ENCODE measurements at places on chromosomes 12 and 14. TPM values are rescaled to one million over a fixed set of nuclear protein-coding genes. Genes with fewer than 3 reads are reported as not detected.

GRCh38 chr12:131635491-131636122 is 75.3 kb upstream of the SFSWAP start:
- no peak for DNase-seq

- no peak for DNase-seq
Observed at GRCh38 chr14:45051180-45051579, 32.7 kb upstream of the PRPF39 start.

DNA sequence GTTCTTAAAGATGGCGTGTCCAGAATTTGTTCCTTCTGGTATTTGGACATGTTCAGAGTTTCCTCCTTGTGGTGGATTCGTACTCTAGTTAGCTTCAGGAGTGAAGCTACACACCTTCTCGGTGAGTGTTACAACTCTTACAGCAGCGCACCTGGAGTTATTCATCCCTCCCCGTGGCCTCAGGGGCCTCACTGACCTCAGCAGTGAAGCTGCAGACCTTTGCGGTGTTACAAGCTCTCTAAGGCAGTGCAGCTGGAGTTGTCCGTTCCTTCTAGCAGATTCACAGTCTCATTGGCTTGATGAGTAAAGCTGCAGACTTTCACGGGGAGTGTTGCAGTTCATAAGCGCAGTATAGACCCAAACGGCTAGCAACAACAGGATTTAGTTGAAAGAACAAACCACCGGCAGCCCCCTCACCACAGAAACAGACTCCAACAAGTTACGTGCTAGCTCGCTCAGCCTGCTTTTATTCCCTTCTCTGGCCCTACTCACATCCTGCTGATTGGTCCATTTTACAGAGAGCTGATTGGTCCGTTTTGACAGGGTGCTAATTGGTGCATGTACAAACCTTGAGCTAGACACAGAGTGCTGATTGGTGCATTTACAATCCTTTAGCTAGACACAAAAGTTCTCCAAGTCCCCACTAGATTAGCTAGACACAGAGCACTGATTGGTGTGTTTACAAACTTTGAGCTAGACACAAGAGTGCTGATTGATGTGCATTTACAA is 4.5 kb upstream of the CDKN3 start:
- no peak for DNase-seq

DNA sequence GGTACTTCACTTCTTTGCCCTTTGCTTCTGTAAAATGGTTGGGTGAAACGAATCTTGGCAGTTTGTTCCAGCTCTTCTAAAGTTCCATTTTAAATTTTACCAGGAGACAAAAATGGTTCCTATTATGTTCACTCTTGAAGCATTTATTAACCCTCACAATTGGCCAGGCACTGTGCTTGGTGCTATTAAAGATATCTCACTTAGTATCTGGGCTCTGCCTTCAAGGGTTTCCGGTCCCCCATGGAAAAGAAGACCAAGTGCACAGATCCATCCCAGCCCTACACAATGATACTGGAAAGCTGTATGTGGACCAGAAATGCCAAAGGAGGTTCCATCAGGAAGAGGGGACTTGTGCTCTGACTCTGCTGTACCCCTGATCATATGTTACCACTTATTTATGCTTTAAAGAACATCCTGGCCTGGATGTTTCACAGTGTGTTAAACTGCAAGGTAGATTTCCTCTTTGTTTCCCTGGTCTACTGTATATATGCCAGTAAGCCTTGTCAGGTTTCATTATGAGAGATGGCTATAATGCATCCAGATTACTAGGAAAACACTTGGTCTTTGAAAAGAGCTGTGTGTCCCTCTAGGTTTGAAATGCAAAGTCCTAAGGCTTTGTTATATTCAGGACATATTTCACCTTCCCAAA is 154.8 kb downstream of the PRKCH start:
- DNase-seq: no peak

- DNase-seq: peak; percentile 52
Observed at GRCh38 chr14:31228533-31228932, 20.9 kb upstream of the HECTD1 start.

- no peak for DNase-seq
Observed at GRCh38 chr14:78488938-78489337, 318.8 kb downstream of the NRXN3 start.

DNA sequence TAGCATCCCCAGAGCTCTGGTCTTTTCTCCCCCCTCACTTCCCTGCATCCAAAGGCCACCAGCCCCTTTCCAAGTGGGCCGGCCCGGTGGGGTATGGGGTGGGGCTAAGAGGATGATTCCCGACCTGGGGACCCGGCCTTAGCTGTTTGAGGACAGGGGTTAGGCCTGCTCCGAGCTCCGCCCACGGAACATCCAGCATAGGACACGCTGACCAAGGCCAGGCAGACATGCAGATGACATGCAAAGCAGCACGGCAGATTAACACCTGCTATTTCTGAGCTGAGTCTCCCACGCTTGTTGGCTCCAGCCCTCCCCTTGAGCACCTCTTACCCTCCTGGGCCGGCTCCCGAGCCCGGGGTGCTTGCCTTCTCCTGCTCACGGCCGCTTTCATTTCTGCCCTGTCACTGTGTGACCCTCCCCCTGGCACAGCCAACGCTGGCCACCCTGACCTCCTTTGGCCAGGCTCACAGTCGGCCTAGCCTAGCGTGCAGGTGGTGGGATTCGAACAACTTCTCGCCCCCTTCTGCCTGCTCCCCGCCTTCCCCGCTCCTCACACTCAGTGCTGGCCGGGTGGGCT is 40.2 kb downstream of the TEAD4 start:
- no peak for DNase-seq

DNA sequence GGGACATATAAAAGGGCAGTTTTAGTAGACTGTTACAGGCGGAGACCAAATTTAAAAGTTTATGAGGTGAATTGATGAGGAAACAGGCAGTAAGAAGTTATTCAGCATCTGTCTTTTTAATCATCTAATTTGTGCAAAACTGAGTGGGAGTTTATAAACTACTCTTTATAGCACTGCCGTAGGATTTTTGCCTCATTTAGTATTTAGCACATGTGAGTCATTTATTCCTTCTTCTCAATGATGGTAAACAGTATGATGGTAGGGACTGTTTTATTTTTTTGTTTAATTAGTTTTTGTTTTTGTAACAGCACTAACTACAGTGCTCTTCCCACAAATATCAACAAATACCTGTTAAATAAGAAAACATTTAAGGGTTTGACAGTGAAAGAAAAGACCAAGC is 20.6 kb downstream of the TOGARAM1 start:
- DNase-seq: no peak

GRCh38 chr12:34051486-34051885 is 29.2 kb downstream of the ALG10 start:
- DNase-seq: no peak

DNA sequence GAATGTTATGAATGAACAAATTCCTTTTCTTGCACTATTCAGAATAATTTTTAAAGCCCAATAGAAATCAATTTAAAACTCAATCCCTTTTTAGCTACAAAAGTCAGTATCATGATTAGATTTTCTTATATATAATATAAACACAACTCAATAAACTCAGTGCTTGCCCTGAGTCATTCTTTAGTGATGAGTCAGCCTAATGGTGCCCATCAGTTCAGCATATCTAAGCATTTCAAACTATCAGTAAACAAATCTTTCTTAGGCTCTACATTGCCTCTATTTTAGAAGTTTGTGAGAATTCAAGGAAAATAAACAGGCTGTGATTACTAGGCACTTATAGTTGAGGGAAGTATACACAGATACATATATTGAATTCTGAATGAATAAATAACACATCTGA is 179.6 kb downstream of the NELL2 start:
- no peak for DNase-seq

DNA sequence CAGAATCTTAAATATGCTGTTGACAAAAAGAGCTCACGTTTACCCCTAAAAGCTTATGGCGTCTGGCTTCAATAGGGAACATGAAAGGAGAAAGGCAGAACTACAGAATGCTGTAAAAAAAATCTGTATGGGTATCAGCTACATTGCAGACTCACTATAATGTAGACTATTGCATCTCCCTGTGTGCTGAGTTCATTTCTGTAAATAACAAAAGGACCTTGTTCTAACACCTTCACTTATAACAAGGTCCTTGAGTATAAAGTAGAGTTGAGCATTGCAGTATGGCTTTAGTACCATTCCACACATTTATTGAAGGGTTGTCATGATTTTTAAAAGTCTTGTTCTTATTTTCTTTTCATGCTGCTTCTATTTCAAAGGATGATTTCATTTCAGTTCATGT is 165.3 kb downstream of the NPAS3 start:
- no peak for DNase-seq

DNA sequence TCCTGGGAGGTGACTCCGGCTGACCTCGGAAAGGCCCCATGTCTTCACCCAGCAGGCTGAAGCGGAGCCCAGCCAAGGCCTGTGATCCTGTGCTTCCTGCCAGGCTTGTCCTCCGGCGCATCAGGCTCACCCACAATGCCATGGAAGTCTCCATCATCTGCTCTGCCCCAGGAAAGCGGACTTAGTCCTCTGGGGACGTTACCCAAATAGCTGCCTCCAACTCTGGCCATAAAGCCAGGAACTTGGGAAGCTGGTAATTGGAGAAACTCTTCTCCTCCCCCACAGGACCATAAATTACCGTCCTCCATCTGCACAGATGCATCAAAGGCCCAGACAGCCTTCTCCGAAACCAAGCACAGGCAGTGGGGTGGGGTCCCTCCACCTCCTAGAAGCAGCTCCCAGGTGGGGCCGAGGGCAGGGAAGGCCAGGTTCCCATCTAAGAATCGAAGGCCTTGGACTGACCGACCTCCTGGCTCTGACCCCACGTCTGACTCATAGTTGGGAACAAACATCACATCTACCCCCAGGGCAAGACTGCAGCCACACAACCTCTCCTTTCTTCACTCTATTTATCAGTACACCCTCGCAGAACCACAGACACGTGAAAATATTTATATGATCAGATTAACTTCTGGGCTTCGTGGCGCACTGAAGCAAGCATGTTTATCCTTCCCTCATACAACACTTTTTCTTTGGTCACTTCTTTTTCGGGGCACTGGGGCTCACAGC is 56.4 kb downstream of the PITPNM2 start:
- DNase-seq: peak; percentile 18

DNA sequence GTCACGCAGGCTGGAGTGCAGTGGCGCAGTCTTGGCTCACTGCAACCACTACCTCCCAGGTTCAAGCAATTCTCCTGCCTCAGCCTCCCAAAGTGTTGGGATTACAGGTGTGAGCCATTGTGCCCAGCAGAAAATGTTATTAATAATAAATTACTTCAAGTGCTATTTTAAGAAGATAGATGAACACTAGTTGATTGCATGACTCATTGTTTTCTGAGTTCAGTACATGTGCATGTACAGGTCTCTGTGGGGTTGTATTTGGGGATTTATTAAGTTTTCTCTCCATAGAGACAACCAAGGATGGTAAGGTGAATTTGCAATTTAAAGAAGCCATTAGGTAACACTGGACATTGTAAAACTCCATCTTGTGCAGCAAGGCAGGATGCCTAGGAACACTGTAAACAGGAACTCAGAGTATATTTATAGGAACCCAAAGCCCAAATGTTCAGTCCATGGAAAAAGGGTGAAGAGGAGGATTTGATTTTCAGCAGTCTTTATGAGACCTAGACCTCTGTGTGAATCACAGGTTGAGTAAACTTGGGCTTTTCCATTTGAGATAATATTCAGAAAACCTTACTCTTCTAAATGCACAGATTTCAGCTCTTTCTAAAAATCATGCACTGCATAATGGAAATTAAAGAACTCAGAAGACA is 49.3 kb upstream of the TMPO start:
- no peak for DNase-seq

- DNase-seq: no peak
Observed at GRCh38 chr12:4271717-4272423, 1.7 kb upstream of the CCND2 start.

- DNase-seq: no peak
Observed at GRCh38 chr12:104054681-104055346, 4.8 kb upstream of the GLT8D2 start.

- DNase-seq: no peak
Observed at GRCh38 chr14:85063747-85064146, 466.2 kb upstream of the FLRT2 start.

DNA sequence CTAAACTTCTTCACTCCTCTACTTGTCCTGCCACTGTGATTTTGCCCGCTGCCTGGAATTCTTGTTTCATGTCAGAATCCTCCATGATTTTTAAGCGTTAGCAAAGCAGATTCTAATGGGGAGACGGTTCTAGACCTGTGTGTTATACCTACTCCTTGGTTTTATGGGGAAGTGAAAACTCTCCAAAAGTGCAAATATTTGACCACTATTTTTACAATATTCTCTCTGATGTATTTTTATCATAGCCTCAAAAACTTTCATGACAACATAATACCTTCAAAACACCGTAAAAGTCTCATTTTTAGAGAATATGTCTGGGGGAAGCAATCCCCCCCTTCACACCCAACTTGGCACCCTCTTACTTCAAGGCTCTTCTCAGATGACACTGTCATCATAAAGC is 12.9 kb upstream of the KRAS start:
- DNase-seq: no peak

DNA sequence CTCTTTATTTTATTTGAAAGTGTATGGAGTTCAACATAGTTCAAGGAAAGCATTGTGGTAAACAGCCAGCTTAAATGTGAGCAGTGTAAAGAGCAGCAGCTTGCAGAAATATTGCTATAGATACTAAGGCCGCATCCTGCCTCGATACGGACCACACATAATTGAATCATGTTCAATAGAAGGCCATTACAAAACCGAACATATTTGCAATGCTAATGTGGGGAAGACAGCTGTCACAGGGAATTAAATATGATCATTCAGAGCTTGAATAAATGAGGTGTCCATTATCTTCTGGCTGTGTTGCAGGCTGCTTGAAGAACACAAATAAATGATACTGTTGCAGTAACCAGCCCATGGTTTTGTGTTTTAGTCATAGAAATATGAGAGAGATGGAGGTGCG is 173.2 kb downstream of the BRMS1L start:
- no peak for DNase-seq

- no peak for DNase-seq
Observed at GRCh38 chr12:99979471-99979870, 5.3 kb downstream of the ANKS1B start.

GRCh38 chr14:65302571-65303189 is 109.8 kb upstream of the FUT8 start:
- no peak for DNase-seq

TDG gene
- total RNA-seq: 35.5 TPM

BRF1 gene
- 48.4 TPM for total RNA-seq

HCAR2 gene
- total RNA-seq: not detected

TTC6 gene
- 0.13 TPM for total RNA-seq

AMN1 gene
- 5.3 TPM for total RNA-seq

NKX2-1 gene
- total RNA-seq: not detected

CDK2 gene
- 23.2 TPM for total RNA-seq

ZNF891 gene
- total RNA-seq: 0.63 TPM

C3AR1 gene
- 0.41 TPM for total RNA-seq

HSPA2 gene
- 12.0 TPM for total RNA-seq

GNS gene
- total RNA-seq: 114 TPM
